ENCODE measurements at places on chromosomes 12 and 14.
A peak's percentile ranks its signal among the peaks of the same experiment; 100 is the strongest.

DNA sequence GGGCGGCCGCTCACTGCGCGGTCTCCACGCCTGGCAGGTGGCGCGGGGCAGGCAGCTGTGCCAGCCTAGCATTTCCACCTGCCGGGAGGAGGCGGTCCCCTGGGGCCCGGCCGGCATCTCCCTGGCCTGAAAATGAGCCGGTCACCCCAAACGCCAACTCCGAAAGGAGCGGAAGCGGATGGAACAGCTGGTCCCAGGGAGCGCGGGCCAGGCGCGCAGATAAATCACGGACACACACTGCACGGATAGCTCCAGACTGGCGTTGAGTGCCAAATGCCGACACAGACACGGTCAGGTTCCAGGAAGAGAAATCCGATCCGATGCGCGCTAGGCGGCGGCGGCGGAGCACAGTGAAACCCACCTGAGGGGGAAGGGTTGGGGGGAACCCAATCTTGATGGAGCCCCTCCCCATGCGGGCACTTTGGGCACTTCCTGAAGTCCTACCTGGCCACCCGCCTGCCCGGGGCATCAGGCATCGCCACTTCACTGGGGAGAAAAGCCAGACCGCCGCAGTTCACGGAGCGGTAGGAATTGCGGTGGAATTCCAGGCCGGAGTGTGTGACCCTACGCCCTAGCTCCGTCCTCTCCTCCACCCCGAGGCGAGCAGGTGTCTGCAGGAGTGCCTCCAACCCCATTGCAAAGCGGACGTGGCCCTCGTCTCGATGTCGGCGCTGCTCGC lies 624 bp upstream of the PLEKHD1 start:
- no peak for DNase-seq

GRCh38 chr14:62689733-62690132 lies 355.5 kb downstream of the KCNH5 start:
- no peak for DNase-seq

- DNase-seq, result no peak
Measured at GRCh38 chr14:93426750-93427149, 4.0 kb upstream of the UNC79 start.

DNA sequence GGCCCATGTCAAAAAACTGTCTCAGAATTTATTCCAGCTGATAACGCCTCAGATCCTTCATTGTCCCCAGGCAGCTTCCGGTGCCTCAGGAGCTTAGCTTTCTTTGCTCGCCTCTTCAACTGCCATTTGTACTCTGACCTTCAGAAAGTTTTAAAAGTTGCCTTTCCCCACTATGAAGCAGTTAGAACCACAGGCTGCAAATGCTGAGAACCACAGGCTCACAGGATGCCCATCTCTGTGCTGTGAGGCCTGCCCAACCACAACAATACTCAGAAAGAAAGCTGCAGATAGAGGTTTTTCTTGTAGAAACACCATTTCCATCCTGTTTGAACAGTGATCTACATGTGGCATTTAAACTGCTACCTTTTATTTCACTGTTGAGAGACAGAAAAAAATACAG lies 131.1 kb downstream of the PRKCH start:
- peak; percentile 46 for DNase-seq

DNA sequence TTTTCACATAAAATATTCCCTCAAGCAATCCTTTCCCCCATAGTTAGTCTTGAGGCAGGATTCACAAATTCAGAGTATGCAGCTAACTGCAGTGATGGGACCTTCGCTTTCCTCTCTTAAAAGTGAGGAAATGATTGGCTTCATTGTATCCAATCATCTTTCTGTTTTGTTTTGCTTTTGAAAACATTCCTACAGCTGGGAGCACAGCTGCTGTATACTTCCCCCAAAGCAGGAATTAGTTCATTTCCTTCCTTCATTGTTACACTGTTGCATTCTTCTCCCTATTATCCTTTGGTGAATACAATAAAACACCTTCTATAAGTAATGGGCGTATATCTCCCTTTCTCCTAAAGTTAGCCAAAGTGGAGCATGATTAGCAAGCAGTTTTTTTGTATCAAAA lies 9.4 kb upstream of the GAS2L3 start:
- no peak for DNase-seq

DNA sequence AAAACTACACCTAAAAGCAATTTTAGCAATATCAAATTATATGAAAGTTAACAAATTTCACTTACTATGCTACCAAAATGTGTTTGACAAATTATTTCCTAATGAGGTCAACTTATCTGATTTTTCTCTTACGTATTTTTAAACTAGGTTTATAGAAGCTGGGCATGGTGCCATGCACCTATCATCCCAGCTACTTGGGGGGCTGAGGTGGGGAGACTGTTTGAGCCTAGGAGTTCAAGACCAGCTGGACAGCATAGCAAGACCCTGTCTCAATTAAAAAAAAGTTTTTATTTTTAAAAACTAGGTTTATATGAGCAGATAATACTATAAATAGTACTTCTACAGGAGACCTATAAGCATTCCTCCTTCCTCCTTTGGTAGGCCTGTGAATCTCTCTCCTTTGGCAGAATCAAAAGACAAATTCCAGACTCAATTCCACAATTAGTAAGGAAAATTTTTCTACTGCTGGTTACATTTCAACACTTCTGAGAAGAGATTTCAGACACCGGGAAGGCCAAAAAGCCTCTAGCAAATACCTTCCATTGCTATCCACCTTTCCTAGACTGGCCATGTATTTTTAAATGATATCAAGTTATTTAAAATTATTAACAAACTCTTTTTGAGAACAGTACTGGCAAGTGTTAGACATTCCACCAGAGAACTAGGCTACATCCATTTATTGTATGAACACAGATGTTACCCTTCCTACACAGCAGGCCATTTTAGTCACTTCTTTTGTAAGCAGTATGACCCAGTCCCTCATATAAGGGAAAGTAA lies 34.4 kb downstream of the CDK17 start:
- no peak for DNase-seq

DNA sequence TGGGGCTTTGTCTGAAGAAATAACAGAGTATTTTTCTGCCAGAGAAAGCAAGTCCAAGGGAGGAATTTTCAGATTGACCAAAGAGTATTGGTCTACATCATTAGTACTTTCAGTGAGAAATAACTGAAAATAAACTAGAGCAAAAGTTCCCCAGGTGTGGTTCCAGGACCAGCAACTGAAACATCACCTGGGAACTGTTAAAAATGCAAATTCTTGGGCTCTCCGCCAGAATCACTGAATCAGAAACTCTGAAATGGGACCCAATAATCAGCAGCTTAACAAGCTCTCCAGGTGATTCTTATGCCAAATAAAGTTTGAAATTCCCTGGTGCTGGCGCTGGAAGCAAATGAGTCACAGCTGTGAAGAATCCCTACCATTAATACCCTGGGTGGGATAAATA lies 52.1 kb downstream of the EIF2S3B start:
- no peak for DNase-seq

- no peak for DNase-seq
Measured at GRCh38 chr14:53064475-53064874, 88.6 kb downstream of the DDHD1 start.
